ENCODE measurements at places on chromosomes 3 and 15. TPM values are rescaled to one million over a fixed set of nuclear protein-coding genes. Genes with fewer than 3 reads are reported as not detected.

GRCh38 chr15:27844018-27844666, 255.0 kb downstream of the OCA2 start:
- peaks cover 4% of the 10 kb centered on the region for H3K4me1 ChIP-seq
- H3K4me3 ChIP-seq: no peak overlapping the region
- H3K36me3 ChIP-seq: no peaks in the 10 kb centered on the region
- no peak overlapping the region for H3K27ac ChIP-seq
- no peaks in the 10 kb centered on the region for H3K27me3 ChIP-seq
- no peak for DNase-seq

Gene RYR3
- total RNA-seq: 15.7 TPM

GRCh38 chr3:126971891-126972351, 11.0 kb upstream of the PLXNA1 start:
- H3K4me1 ChIP-seq: peaks cover 10% of the 10 kb centered on the region
- H3K27ac ChIP-seq: no peak overlapping the region
- no peak overlapping the region for H3K4me3 ChIP-seq
- no peaks in the 10 kb centered on the region for H3K36me3 ChIP-seq
- H3K27me3 ChIP-seq: no peaks in the 10 kb centered on the region
- DNase-seq: peak; percentile 28

Gene TRIM42
- not detected for total RNA-seq

Gene IMPG2
- 3.1 TPM for total RNA-seq

Gene TJP1
- 192 TPM for total RNA-seq

DNA sequence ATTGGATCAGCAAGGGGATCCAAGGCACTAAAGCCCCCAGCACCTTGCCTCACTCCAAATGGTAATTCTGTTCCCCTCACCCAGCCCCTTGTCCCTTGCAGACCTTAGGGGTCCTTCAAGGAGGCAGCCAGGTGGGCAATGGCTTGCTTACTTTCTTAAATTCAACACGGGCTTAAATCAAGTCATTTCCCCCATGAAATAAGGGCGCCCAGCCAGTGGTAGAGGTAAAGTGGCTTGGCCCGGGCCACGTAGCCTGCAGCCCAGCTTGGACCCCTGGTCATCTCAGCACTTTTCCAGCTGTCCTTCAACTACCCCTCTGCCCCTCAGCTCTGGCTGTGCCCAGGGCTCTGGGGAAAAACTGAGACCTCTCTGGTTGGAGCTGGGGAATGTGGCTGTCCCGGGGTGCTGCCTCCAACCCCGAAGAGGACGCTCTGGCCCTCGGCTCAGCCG, 1.2 kb downstream of the PSTPIP1 start:
- no peaks in the 10 kb centered on the region for H3K27me3 ChIP-seq
- H3K4me3 ChIP-seq: no peak overlapping the region
- peaks cover 31% of the 10 kb centered on the region for H3K4me1 ChIP-seq
- H3K36me3 ChIP-seq: no peaks in the 10 kb centered on the region
- no peak overlapping the region for H3K27ac ChIP-seq
- DNase-seq: no peak

Gene ADGRG7
- total RNA-seq: not detected

DNA sequence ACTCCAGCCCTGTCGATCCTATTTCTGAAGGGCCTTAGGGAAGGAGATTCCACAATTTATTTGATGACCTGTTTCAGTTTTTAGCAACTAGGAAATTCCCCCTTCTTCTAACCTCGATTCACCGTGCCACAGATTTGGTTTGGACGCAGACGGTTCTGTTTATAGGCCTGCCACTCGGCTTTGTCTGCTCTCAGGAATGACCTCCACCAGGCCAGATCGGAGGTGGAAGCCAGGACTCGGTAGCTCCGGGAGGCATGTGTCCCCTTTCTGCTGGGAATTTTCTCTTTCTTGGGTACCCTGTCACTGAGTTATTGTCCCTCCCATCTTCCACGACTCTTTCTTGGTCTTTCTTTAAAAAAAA, 85.5 kb upstream of the ETV5 start:
- H3K27ac ChIP-seq: no peak overlapping the region
- no peak overlapping the region for H3K4me3 ChIP-seq
- no peak for DNase-seq
- H3K27me3 ChIP-seq: peaks cover 26% of the 10 kb centered on the region
- peaks cover 2% of the 10 kb centered on the region for H3K36me3 ChIP-seq

DNA sequence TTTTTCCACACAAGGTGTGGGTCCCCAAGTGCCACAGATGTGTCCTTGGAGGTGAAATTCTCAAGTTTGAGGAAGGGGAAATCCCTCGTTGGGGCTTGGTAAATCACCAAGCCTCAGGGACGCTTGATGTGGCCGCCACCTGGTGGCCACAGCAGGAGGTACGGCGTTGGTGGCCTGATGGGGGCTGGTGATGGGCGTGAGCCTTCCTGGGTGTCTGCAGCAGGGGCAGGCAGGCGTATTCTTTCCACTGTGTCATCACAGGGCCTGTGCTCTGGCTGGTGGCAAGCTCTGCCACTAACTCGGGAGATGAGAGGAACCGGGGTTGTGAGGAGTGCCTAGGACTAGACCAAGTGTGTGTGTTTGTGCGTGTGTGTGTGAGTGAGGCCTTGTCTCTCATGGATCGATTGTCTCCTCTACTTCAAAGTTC, 4.2 kb downstream of the ACOX2 start:
- H3K4me1 ChIP-seq: peaks cover 30% of the 10 kb centered on the region
- H3K27ac ChIP-seq: no peak overlapping the region
- no peak overlapping the region for H3K4me3 ChIP-seq
- peak; percentile 47 for DNase-seq
- peaks cover 13% of the 10 kb centered on the region for H3K36me3 ChIP-seq

DNA sequence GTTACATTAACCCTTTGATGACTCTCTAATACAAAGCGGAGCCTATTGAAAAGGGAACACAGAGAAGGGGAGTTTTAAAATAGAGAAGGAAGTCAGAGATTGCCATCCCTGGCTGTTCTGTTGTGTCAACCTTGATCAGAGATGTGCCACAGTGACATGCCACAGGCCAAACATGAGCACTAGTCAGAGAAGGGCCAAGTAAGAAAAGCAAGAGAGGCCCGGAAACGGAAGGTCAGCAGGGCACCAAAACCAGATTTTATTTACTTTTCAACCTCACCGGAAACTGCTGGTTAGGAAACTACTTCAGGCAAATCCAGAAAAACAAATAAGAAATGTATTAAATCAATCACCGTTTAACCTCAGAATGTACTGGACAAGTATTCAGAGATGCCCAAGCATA, 171.8 kb downstream of the ALCAM start:
- H3K36me3 ChIP-seq: no peaks in the 10 kb centered on the region
- no peak for DNase-seq
- no peaks in the 10 kb centered on the region for H3K4me1 ChIP-seq
- H3K27ac ChIP-seq: no peak overlapping the region
- no peaks in the 10 kb centered on the region for H3K27me3 ChIP-seq

DNA sequence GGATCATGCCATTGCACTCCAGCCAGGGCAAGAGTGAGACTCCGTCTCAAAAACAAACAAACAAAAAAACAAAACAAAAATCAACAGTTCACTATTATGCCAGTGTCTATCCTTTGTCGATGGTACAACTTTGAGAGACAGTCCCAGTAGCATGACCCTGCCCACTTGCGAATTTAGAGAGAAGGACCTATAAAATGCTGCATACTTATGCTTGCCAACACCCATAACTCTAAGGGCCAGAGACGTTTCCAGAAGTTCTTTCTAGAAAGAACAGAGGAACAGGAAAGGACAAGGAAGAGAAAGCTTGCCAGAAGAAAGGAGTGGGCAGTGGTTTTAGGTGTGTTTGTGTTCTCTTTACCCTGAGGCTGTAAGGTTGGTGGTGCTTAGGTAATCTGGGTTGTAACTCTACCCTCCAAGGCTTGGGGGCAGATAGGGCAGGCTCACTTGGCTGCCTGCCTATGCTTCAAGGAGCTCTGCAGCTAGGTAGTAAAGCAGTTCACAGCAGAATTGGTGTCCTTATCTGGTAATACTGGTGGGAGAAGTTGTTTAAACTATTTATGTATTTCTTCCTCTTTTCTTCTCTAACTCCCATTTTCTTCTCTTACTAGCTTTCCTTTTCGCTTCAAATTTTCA, 50.6 kb upstream of the SPPL2A start:
- no peak overlapping the region for H3K27ac ChIP-seq
- H3K36me3 ChIP-seq: no peaks in the 10 kb centered on the region
- no peaks in the 10 kb centered on the region for H3K4me1 ChIP-seq
